ENCODE measurements at places on chromosomes 3 and 15. TPM values are rescaled to one million over a fixed set of nuclear protein-coding genes. Genes with fewer than 3 reads are reported as not detected.

The SLC9A9 gene
- polyA plus RNA-seq, result 2.2 TPM

The GOLGA6L25 gene
- polyA plus RNA-seq, result not detected

The STRC gene
- polyA plus RNA-seq, result 0.03 TPM

DNA sequence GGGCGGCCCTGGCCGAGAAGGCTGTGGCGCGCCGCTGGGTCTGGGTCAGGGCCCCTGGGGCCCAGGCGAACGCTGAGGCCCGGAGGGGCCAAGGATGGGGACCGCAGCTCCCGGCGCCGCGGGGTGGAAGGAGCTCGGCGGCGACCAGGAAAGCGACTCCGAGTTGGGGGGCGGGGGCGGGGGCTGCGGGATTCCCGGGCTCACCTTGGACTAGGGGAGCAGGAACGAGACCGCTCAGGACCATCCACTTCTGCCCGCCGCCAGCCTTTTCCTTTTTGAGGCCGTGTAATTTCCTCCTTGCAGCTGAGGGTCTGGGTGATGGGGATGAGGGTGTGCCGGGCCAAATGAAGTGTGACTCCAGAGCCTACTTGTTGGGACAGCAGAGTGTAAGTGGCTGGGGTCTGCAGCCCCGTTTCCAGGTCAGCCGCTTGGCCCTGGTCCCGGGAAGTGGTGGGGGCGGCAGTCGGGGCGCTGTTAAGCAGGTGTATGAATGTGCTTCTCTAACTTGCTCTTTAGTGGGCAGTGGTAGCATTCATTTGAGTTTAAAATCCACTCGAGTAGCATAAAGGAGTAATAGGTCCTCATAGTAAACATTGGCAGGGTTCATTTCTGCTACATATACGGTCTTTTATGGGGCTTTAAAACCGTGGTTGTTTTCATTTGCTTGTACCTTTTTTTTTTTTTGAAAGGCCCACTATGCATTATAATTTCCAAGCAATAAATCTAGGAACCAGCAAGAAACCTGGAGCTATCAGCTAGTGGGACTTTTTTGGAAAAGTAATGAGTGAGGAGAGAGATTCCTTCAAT, 717 bp downstream of the PXK start:
- peak overlapping the region; percentile 99 for H3K4me3 ChIP-seq
- peak overlapping the region; percentile 71 for H3K27ac ChIP-seq
- H3K36me3 ChIP-seq, result no peaks in the 10 kb centered on the region
- DNase-seq, result peak; percentile 59
- H3K4me1 ChIP-seq, result peaks cover 12% of the 10 kb centered on the region

DNA sequence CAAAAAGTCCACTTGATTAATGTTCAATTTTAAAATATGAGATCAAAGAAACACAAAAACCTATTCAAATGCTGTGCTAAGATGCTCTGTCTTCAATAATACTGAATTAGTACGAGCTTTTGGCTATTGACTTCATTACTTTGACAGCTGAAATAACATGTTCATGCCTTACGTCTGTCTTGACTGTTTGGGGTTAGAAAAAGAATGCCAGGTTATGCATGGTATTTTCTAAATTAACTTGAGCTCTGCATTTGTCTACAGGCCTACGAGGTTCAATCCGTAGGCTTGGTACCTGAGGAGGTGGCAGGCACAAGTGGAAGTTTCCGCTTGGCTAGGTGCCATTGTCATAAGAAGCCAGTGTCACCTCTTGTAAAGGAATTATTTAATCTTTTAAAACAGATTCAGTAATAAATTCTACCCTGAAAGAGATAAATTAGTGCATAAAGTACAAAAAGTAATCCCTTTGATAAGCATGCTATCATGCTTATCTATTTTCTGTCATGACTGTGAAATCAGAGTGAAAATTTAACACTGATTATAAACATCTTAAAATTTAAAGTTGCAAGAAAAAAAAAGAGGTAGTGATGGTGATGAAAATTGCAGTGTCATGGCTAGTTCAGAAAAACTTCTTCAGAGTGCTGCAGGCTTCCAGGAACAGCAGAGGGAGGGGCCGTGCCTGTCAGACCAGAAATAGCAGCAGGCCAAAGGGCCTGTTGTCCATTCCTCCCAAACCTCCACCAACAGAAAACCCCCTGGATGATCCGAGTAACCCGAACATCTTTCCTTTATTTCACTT, 115.7 kb downstream of the ARRDC4 start:
- H3K4me1 ChIP-seq, result no peaks in the 10 kb centered on the region
- DNase-seq, result no peak
- no peaks in the 10 kb centered on the region for H3K27me3 ChIP-seq
- H3K4me3 ChIP-seq, result no peak overlapping the region

DNA sequence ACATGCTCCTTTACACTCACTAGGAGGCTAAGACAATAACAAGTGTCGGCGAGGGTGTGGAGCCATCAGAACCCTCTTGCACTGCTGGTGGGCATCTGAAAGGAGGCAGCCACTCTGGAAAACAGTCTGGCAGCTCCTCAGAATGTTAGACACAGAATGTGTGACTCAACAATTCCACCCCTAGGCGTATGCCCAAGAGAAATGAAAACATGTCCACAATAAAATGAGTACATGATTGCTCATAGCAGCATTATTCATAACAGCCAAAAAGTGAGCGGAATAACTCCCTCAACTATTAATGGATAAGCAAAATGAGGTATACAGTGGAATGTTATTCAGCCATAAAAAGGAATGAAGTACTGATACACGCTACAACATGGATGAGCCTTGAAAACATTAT, 57.8 kb downstream of the WNT7A start:
- H3K27ac ChIP-seq, result no peak overlapping the region

DNA sequence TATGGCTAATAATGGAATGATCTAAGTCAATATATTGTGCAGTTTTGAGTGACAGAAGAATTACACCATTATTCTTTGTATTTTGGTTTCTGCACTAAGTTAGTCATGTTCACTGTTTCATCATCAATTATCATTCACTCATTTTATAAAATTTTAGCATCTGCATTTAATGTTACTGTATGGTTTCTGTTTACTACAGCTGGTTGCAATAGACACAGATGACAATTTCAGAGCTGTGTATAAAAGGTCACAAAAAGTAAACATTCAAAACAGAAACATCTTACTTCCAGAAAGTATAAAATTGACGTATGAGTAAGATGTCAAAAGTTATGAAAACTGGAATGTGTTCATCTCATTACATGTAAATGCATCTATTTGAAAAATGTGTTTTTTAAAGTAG, 111.1 kb upstream of the GBE1 start:
- no peaks in the 10 kb centered on the region for H3K4me1 ChIP-seq
- no peaks in the 10 kb centered on the region for H3K36me3 ChIP-seq
- no peaks in the 10 kb centered on the region for H3K27me3 ChIP-seq
- no peak overlapping the region for H3K27ac ChIP-seq

DNA sequence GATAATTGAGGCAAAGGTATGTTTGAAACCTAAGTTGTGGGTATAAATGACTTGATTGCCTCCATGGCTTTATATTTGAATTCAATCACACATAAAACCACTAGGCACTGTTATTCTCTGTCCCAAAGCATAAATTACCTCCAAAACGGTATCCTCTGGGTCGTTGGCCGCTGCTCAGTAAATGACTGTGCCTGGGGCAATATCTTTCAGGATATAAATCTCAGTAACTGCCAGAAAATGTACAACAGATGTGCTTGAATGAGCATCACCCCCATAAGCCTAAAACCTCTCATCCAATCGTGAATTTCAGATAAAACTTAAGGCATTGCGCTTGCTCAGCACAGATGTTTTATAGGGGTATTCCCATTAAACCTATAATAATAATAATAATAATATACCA, 19.0 kb upstream of the C3orf49 start:
- DNase-seq, result no peak
- H3K36me3 ChIP-seq, result no peaks in the 10 kb centered on the region
- H3K27ac ChIP-seq, result no peak overlapping the region
- no peaks in the 10 kb centered on the region for H3K27me3 ChIP-seq
- no peak overlapping the region for H3K4me3 ChIP-seq
- no peaks in the 10 kb centered on the region for H3K4me1 ChIP-seq

DNA sequence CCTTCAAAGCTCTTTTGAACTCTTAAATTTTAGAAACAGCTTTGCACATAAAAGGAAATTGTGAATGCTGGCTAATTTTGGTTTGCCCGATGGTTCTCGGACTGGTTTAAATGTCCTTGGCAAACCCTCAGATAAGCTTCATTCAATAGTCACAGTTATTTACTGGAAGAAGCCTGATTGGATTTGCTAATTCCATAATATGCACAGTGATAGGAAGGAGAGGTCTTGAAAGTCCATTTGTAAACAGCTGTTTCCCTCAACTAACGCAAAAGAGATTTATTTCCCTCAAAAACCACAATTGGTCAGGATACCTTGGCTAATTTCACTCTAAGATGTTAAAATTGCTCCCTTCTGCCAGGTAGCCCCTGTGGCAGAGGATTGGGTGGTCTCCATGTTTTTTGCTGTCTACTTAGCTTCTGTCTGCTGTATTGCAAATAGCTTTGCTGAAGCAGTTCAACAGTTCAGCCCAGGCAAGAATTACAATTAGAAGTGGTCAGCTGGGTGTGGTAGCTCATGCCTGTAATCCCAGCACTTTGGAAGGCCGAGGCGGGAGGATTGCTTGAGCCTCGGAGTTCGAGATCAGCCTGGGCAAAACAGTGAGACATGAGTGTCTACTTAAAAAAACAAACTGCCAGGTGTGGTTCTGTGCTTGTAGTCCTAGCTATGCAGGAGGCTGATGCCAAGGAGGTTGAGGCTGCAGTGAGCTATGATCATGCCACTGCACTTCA, 30.6 kb upstream of the PROK2 start:
- H3K36me3 ChIP-seq, result no peaks in the 10 kb centered on the region
- no peak overlapping the region for H3K4me3 ChIP-seq
- no peaks in the 10 kb centered on the region for H3K4me1 ChIP-seq
- H3K27me3 ChIP-seq, result peaks cover 2% of the 10 kb centered on the region

- H3K36me3 ChIP-seq, result no peaks in the 10 kb centered on the region
- no peaks in the 10 kb centered on the region for H3K27me3 ChIP-seq
- no peaks in the 10 kb centered on the region for H3K4me1 ChIP-seq
- no peak for DNase-seq
- no peak overlapping the region for H3K27ac ChIP-seq
- no peak overlapping the region for H3K4me3 ChIP-seq
Observed at GRCh38 chr3:144431134-144431533, 459.5 kb downstream of the DIPK2A start.
